ENCODE measurements at places on chromosomes 3 and 15.

- no peak for DNase-seq
Observed at GRCh38 chr15:87681104-87681503, 575.4 kb downstream of the NTRK3 start.

GRCh38 chr3:178690571-178690970 is 154.3 kb downstream of the KCNMB2 start:
- DNase-seq = no peak

- no peak for DNase-seq
Observed at GRCh38 chr3:31357451-31357850, 175.3 kb upstream of the STT3B start.

- DNase-seq = no peak
Observed at GRCh38 chr3:88535563-88535962, 385.8 kb downstream of the C3orf38 start.

GRCh38 chr15:82081914-82082762 is 36.3 kb upstream of the MEX3B start:
- no peak for DNase-seq

DNA sequence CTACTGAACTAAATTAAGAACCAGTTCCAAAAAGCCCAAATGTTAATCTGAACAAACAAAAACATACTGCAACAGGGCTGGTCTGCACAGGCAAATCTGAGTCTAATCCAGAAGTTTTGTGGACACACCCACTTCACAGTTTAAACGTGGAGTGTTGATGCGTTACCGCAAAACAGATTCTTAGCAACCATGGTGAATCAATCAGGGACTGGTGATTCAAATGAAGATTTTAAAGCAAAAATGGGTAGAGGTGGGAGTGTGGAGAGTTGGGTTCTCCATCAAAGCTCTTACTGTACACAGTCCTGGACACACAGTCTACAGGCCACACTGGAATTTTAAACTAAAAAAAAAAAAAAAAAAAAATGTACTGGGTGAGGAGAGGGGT is 5.2 kb downstream of the ANXA2 start:
- DNase-seq = peak; percentile 20

DNA sequence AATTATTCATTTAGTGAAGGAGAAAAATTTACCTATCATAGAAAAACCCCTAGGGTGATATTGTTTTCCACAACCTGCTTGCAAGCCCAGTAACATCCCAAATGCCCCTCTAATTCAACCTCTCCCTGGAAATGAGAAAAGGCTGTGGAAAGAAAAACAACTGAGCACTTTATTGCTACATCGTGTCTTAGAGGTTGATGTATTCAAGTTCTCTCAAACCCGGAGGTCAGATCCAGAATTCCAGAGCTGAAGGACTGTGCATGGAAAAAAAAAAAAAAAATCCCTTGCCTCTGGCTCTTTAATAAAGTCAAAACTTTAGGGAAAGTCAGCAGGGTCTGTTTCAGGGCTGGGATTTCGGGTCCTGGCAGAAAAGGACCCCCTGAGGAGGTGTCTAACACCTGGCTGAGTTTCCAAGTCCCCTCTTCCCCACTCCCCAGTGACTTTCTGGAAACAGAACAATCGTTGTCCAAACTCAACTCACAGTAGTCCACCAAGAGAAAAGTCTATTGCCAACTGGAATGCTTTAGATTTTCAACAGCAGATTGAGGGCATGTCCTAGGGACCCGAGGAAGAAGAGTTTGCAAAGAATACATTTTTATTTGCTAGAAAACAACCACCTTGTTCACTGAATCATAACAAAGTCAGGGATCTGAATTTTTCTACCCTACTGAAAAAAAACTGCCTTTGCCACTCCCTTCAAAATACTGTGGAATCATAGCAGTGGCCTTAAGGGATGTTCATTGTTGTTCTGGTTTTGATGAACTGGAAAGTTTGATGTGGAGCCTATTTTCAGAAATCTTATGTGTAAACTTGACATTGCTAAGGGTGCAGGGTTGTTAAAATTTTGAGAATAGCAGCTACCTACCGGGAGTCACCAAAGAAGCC is 207.5 kb upstream of the ADAMTS9 start:
- no peak for DNase-seq

DNA sequence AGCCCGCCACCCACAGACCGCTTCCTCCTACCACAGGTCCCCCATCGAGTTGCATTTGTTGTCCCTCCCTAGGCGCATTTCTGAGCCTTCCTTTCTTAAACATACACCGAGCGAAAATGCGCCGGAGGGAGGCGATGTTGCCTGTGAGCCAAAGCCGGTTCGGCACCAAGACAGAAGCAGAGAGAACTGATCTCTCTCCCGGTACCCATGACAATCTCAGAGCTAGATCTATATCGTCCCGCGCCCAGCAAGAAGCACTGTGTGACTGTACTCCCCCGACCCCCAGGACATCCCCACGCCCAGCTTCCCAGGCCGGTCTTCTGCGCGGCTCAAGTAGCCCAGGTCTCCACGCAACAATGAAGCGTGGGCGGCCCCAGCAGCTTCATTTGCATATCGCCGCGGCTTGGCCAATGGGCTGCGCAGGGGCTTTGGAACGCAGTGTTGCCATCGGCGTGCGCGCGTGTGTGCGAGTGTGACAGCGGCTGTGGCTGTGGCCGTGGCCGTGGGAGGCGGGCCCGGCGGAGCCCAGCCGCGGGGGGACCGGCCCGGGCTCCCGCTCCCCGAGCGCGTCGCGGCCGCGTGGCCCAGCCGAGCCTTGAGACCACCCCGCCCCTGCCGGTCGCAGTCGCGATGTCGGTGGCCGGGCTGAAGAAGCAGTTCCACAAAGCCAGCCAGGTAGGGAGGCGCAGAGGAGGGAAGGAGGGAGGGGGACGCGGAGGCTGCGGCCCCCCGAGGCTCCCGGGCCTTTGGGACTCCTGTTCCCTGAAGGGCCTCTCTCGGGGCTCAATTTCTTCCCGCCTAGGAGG is at the start of gene SH3GL3:
Gene SH3GL3, plus strand, starts transcription at position 438 of the 806 bp plus-strand sequence. Its CDS starts 193 bp downstream, at position 631.
- DNase-seq = peak; percentile 78

DNA sequence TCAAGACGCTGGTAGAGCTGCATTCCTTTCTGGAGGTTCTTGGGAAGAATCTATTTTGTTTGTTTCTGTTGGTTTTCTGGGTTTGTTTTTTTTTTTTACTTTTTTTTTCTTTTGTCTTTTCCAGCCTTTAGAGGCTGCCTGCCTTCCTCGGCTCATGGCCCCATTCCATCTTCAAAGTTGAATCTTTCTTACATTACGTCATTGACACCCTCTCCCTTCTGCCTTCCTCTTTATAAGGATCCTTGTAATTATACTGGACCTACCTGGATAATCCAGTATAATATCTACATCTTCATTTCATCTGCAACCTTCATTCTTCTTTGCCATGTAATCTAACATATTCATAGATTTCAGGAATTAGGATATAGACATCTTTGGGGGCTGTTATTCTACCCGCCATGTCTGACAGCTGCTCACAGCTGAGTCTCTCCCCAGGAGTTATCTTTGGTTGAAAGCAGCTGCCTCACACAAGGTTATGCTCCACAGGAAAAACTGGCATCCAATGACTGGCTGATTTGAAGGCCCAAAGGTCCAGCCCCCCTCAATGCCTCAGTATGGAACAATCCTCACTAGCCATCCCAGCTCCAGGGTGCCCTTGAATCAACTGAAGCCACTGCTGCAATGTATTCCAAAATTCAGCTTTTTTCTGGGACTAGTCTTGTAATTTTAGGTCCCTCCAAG is 38.4 kb upstream of the THBS1 start:
- no peak for DNase-seq

DNA sequence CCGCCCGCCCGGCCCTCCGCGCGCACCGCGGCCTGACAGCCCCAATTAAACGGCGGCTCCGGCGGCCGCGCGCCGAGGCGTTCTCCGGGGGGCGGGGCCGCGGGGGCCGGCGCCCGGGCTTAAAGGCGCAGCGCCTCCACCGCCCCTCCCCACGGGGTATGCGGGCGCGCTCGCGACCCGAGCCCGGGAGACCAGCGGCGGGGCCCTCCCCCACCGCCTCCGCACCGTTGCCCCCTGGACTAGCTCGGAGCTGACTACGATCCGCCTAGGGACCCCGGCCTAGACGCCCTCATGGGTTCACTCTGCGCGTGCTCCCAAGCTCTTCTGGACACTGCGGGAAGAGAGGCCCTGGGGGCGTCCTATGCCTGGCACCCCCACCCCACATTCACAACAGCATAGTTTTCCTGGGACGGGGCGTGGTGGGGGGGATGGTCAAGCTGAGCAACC is at the start of gene DUSP7:
Gene DUSP7, minus strand, starts transcription at position 51 of the 447 bp plus-strand sequence. CDS start 205 bp downstream, outside the sequence.
- DNase-seq = peak; percentile 85

Measured in activated naive CD8-positive, alpha-beta T cell treated with anti-CD3 and anti-CD28 coated beads for 36 hours (primary cell).